MM.1S (cell line): ENCODE measurements at places on chromosomes 12 and 14.

DNA sequence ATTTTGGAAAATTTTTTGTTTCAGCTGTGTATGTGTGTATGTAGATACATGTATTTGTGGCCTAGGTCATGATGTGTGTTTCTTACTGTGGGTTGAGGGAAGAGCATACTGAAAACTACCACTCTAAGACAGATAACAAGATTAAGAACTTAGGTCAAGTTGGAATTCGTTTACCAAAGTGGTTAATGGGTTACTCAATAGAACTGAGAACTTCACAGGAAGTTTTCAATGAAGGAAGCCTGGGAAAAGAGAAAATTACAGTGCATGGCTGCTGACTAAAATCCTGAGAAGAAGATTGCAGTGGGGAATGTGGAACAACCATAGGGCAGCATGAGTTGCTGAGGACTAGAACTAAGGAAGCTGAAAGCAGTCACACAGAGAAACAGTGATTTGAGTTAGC, 21.4 kb upstream of the FOXG1 start:
- no peak for DNase-seq

- DNase-seq, result no peak
Measured at GRCh38 chr14:57227083-57227482, 41.6 kb downstream of the EXOC5 start.

DNA sequence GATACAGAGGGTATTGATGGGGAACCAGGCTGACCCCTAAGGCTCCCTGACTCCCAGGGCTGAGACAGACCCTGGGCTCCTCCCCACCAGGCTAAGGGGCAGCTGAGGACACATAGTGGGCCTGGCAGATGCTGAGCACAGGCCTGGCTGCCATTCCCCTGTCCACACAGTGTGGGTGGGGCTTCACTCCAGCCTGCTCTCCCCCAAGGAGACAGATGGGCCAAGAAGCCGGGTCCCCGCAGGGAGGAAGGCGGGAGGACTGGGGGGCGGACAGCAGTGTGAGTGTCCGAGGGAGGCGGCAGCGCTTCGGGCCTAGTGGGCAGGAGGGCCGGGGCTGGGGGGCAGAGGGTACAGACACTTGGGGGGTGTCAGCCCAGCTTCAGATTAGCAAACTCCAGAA, 32.0 kb downstream of the RFLNA start:
- DNase-seq, result no peak

GRCh38 chr14:48350971-48351370, 675.6 kb upstream of the MDGA2 start:
- no peak for DNase-seq

DNA sequence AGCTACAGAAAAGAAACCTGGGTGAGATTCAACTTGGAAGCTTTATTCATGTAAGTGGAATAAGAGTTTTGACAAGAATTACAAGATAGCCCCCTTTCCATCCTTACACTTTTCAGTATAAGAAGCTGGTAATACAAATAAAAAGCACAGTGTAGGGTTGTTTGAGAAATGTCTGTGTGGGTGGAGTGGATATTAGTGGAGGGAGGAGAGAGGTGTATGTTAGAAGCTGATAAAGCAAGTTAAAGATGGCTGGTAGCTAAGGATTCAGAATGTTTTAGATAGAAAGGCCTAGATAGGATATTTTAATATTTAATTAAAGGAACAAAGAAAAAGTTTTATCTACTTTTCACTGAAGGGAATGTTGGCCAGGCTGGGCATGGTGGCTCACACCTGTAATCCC, 12.5 kb downstream of the CFAP54 start:
- DNase-seq, result no peak

DNA sequence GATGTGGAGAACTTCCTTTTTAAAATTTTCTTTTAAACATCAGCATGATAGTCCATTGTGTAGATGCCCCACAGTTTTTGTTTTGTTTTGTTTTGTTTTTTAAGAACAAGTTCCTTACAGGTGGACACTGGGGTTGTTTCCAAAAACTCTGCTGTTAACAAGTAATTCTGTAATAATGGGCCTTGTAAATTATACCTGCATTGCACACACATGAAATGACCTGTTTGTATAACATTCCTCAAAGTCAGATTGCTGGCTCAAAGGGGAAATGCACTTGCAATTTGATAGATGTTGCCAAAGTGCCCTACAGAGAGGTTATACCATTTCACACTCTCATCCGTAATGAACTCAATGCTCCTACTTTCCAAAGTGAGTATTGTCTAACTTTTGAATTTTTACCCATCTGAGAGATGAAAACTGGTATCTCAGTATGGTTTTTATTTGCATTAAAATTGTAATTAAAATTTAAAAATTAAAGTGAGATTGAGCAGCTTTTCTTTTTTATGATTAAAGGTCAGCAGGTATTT, 89.2 kb downstream of the SPPL3 start:
- DNase-seq, result no peak

DNA sequence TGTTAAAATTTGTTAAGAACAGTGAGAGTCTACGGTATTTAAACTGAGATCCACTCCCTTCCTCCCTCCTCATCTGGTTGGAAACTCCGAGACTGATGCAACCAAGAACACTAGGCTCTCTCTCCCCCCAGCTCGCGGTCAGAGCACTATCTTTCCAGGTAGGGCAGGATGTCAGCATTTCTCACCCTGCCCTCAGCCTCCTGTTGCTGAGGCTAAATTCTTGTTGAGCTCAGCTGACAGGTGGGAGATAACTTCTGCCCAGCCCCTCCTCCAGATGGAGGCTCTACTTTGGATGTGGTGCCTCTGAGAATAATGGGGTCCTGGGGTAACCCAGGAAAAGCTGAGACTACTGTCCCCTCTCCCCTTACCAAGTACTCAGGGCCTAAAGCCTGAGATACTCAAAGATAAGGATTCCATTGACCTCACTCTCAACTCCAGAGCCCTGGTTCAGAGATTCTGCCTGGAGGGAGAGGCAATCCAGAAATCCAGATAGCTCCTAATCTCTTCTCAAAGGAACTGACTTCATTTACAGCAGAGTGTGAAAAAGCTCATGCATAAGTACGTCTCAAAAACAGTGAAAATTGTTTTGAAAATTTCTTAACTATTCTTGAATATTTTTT, 110.1 kb downstream of the EML5 start:
- no peak for DNase-seq

DNA sequence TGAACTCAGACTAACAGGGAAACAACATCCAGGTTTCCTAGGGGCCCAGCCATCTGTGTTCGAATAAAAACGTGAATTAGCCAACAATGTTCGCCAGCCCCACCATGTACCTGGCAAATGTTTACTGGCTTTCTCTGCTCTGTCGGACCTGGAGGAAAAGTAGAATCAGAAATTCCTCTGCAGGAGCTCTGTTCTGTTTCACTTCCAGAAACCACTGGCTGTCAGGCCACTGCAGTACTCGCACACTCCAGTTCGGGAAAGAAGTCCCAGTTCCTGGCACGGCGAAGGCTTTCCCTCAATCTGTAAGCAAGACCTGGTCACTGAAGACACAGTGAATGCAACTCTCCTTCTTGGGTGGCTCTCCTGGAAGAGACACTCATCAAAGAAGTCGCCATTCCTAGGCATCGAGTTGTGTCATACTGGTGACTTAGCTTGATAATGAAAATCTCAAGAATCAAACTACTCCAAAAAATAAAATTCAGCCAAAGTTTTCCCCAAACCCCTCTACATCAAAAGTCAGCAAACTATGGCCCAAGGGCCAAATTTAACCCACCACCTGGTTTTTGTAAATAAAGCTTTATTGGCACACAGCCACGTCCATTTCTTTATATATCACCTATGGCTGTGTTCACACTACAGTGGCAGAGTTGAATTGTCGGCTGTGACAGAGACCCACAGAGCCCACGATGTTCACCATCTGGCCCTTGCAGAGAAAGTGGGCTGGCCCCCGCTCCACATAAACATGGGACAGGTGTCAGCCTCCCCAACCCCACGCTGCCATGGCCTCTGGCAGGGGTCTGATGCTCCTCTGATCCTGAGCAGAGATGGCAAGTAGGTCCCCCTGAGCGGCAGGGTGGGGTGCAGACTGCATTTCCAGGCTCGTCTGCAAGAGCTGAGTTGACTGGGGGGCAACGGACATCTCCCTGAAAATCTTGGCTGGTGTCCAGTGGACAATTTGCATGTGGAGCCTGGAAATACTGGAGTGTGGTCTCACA, 189.2 kb upstream of the DIO3 start:
- no peak for DNase-seq

DNA sequence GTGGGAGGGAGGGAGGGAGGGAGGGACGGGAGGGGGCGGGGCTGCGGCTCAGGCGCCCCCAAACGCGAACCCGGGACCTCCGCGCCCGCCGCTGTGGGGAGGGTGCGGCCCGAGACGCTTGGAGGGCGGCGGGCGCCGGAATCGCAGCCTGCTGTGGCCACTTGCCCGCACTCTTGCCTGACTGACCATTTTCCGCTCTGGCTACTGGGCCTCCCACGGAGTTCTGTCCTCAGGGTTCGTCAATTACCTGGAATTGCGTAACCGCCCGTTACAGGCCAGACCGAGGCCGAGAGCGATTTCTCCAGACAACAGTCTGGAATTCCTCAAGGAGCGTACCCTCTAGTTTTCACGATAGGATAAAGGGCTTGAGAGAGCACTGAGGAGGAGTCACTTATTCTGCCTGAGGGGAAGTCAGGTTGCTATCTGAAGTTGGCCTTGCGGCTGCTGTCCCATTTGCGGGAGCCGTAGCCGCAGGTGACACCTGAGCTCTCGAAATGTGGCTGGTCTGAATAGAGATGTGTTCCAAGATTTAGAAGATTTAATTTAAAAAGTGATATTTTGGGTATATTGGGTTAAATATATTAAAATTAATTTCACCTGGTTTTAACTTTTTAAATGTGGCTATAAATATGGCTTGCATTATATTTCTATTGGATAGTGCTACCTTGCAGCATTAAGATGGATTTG, 446 bp upstream of the ZNF641 start:
- DNase-seq, result peak; percentile 29

GRCh38 chr14:22547313-22547947, 41.6 kb downstream of the DAD1 start:
- no peak for DNase-seq

- no peak for DNase-seq
Measured at GRCh38 chr12:109517619-109518018, 40.2 kb downstream of the UBE3B start.

- no peak for DNase-seq
Measured at GRCh38 chr14:26379951-26380350, 217.9 kb downstream of the NOVA1 start.

GRCh38 chr14:28298156-28298555, 468.4 kb upstream of the FOXG1 start:
- DNase-seq, result no peak

DNA sequence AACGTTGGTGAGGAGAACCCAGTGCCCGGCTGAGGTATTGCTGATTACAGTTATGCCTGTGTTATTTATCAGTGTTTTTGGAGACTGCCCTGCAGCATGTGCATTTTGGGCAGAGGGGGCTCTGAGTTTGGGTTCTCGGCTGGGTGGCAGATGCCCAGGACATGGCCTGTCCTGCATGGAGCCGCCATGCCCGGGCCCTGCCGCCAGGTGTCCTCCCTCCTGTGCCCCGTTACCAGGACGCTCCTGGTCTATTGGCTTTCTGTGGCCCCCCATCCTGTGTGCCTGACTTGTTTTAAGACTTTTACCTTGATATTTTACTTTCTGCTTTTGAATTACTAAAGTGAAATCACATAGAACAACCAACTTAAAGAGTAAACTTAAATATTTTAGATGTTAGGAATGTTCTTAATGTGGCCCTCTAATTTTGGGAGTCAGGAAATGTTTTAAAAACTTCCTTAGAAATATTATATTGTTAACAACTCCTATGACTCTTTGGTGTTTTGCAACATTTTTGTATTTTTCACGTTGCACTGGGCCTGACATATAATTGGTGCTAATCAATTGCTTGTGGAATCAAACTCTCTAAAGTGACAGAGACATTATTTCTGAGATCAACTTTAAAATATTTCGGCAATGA, 51.8 kb downstream of the PRIMA1 start:
- no peak for DNase-seq

DNA sequence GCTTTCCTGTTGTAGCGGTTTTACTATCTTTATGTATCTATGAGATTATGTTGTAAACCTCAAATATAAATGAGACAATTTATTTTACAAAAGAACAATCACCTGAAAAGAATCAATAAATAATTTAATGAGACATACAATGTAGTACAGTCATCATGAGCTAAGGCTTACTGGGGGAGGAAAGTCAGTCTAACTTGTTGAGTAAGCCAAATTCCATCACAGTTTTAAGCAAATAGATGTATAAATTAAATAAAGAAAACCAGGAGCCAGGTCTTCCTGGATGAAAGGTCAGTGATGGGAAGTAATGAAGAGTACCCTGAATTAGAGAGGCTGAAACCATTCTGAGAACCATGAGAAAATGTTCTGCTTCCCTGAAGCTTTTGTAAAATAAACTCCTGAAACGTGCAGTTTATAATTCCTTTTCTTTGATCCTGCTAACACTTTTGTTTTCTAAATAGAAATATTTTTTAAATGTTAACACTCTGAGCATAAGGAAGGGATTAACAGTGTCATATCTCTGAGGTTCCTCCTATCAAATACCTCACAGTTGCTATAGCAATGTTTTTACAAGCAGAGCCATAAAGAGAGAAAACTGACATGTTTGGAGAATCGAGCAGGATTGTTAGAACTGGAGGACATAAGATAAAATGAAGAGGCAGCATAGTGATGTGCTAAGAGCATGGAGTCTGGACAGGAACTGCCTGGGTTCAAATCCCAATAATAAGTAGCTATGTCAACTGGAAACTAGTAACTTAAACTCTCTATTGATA, 444.9 kb upstream of the FOXG1 start:
- DNase-seq, result no peak

GRCh38 chr12:68786929-68787328, 21.0 kb upstream of the MDM2 start:
- DNase-seq, result no peak

DNA sequence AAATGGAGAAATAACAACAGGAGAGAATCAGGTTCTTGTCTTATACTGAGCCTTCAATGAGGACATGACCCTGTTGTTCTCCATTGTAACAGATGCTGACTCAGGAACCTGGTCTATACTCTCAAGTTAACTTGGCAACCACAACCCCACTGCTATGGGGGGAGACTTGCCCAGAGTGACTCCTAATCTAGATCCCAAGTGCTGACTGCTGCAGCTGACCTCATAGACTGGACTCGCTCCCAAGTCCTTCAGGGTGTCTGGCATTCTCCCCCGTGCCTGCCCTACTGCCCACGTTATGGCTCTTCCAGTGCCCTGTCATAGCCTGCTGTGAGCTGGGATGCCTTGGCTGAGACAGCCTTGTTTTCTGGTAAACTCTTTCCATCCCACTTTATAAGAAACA, 37.1 kb downstream of the NID2 start:
- DNase-seq, result no peak
